ENCODE measurements at places on chromosomes 4 and X.

DNA sequence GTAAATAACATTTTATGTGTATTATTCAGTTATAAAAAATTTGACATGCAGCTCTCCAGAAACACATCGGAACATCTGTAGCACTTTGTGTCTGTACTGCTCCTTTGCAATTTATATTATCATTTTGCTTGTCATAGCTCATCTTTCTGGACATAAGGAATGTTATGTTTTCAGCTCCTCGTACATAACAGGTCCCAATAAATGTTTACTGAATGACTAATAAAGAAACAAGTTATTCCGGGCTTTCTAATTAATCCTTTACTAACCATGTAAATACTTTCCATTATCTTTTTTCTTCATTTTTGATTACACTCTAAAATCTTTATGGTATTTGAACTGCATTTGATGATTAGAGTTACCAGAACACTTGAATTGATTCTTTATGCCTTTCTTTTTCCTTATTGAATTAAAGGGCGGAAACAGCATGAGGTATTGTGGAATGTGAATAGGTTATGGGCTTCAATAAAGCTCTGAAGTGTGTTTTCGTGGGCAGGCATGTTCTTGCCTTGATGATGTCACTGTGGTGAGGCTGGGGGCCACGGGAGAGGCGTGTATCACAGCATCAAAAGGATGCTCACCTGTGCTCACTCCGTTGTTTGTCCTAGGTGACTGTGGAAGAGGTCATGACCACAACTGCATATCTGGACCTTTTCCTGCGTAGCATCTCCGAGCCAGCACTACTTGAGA lies 131.6 kb downstream of the GATB start:
- no peak for DNase-seq

GRCh38 chrX:37658343-37659030 lies 27.1 kb upstream of the XK start:
- no peak for DNase-seq

DNA sequence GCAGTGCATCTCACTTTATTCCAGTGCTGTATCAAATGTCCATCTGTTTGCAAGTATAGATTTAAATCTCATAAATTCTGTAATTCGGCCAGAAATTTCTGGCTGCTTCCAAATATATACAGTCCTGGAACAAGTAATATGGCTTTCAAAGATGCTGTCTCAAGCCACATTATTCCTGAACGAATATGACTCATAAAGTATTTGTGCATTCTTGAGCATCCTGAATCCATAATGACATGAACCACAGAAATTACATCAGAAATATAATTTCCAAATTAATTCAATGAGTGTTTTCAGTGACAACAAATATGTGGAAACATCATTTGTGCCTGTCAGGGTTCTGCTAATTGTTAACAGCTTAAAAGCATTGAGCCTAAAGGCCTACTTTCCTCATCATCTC lies 140.9 kb upstream of the HPGD start:
- no peak for DNase-seq

DNA sequence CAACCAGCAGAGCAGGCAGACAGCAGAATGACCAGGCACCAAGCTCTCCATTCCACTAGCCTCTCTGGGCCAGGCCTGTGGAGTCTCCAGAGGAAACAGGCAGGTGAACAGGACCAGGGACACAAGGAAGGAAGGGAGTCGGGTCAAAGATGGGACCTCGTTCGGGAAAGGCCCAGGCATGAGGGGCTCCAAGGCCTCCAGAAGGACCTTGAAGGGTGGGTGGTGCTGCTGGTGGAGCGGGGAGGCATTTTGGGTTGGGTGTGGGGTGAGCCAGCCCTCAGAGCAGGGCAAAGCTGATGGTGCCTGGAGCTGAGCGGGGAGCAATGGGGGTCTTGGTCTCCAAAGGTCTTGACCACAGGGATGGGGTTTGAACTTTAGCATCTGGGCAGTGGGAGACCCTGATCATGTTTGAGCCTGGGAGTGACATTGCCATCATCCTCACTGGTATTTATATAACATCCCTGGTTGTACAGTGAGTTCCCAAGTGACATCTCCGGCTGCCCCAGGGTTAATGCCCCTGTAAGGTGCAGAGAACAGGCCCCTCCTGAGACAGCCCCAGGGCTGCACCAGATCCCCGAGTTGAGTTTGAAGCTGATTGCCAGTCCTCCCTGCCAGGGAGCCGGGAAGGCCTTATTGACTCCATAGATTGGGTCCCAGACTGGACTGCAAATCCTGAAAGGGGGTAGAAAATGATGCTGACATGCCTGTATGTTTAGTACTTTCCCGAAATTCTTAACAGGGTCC lies 52.7 kb downstream of the PSAPL1 start:
- DNase-seq = no peak

GRCh38 chr4:161133586-161134276 lies 1030.1 kb downstream of the FSTL5 start:
- DNase-seq = no peak

GRCh38 chr4:116847616-116848015 lies 237.8 kb downstream of the TRAM1L1 start:
- DNase-seq = no peak

DNA sequence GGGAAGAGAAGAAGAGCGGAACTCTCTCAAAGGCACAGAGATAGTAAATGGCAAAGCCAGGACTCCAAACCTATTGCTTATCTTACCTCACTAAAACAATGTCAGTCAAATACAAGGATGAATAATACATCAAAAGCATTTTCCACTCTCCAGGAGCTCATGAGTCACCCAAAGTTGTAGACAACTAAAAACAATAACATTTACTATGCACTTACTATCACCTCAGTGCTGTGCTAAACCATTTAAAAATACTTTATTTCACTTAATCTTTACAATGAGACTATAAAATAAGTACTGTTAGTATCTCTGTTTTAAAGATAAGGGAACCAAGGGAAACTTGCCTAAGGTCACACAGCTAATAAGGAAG lies 163.2 kb upstream of the SPANXC start:
- no peak for DNase-seq

DNA sequence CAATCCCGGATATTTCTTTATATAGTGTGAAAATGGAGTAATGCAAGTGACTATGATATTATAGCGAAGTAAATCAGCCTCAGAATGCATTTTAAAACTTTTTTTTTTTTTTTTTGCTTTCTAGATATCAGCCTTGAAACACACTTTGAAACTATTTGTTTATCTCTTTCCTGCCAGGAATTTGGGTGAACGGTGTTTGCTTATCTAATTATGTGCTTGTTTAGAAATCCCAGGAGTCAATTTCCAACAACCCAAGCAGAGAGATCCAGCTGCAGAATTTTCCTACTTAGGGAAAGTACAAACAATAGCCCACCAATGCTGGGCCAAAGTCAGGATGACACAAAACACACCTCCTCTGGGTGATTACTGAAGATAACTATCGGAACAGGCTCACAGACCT lies 958.8 kb downstream of the PCDH18 start:
- no peak for DNase-seq

- peak; percentile 73 for DNase-seq
These were observed 52.8 kb downstream of the NPFFR2 start for GRCh38 chr4:72084587-72085011.

DNA sequence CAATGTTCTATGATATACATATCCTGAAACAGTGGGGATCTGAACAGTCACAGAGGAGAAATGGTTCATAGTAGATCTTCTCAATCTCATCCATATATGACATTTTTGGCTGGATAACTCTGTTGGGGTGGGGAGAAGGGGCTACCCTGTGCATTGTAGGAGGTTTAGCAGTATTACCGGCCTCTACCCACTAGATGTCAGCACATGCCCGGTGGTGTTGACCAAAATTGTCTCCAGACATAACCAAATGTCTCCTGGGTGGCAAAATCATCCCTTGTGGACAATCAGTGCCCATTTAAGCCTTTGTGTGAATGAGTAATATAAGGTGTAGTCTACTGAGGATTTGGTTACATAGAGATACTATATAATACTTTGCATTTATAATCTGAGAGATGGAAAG lies 89.9 kb downstream of the PLS3 start:
- peak; percentile 72 for DNase-seq

DNA sequence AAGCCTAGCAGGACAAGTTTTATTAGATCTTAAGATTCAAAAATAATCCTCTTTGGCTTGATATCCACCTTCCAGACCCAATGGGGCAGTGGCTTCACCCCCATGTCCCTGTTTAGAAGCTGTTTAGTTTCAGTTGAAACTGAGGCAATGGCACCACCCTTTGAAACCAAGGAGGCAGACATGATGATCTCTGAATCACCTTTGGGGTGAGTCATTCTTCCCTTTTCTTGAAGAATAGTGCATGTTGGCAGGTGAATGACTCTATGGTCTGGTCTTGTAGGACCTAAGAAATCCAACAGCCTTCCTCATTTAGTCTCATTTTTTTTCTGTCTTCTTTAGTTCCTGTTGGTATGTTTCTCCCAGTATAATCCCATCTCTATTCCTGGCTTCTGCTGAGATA lies 29.5 kb upstream of the BMP15 start:
- no peak for DNase-seq

DNA sequence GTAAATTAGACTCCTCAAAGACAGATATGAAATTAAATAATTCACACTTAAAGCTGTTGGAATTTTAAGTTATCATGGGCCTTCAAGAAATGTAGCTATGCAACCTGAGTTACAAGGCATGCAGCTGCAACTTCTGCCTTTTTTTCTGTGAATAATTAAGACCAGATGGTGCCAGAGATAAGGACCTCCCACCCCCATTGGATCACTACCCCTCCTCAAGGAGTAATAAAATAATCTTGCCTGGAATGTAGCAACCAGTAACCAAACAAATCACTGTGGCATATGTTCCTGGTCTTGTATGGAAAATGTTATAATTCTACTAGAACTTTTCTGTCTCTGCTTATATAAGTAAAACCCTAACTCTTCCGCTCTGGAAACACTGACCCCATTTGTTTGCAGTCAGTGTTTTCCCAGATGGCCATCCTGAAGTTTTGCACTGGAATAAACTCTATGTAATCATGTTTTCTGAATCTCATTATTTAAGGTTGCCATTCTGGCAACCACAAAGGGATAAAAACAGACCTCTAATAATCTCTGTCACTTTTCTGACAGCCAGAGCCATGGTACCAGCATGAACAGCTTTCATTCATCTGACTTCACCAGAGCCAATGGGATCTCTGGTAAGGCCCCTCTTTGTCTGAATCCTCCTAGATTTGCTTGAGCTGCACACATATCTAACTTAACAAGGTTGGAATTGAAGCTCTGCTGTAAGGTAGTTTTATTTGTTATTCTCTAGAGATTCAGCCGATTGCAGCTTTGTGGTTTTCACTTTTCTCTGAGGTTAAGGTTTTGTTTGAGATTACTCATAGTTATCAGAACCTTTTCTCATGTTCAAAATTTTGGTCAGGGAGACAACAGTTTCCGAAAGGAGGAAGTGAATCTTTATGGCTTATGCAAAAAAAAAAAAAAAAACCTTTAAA lies 274.6 kb downstream of the NAF1 start:
- DNase-seq = no peak

- peak; percentile 77 for DNase-seq
These were observed 74.4 kb downstream of the MTMR1 start for GRCh38 chrX:150767475-150768131.

- no peak for DNase-seq
These were observed 72.8 kb upstream of the MTNR1A start for GRCh38 chr4:186628058-186628711.

- no peak for DNase-seq
These were observed 639.0 kb downstream of the CENPC start for GRCh38 chr4:66906314-66906713.

DNA sequence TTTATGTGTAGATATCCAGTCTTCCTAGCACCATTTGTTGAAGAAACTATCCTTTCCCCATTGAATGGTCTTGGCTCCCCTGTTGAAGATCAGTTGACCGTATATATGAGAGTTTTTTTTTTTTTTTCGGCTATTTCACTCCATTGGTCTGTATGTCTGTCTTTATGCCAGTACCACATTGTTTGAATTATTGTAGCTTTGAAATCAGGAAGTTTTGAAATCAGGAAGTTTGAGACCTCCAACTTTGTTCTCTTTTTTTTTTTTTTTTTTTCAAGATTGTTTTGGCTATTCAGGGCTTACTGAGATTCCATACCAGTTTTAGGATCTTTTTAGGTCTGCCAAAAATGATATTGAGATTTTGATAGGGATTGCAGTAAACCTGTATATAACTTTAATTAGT lies 4.3 kb upstream of the SCD5 start:
- DNase-seq = no peak

DNA sequence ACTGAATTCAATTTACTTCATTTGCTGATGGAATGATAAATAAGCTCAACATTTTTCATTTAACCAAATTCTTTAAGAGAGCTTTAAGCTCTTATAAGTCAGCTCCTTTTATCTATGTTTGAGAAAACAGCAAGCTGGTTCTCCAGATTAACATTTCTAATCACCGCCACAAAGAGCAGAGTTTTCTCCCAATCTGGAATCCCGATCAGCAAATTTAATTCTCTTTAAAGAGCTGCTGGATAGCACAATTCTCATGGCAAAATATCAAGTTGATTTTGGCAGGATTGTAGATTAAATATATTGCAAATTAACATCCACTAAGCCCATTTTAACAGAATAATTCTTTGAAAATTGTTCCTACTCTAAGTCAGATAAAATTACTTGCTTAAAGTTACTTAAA lies 48.8 kb downstream of the RPS6KA3 start:
- no peak for DNase-seq

- DNase-seq = peak; percentile 60
These were observed 521.5 kb downstream of the BCOR start for GRCh38 chrX:39576041-39576872.

DNA sequence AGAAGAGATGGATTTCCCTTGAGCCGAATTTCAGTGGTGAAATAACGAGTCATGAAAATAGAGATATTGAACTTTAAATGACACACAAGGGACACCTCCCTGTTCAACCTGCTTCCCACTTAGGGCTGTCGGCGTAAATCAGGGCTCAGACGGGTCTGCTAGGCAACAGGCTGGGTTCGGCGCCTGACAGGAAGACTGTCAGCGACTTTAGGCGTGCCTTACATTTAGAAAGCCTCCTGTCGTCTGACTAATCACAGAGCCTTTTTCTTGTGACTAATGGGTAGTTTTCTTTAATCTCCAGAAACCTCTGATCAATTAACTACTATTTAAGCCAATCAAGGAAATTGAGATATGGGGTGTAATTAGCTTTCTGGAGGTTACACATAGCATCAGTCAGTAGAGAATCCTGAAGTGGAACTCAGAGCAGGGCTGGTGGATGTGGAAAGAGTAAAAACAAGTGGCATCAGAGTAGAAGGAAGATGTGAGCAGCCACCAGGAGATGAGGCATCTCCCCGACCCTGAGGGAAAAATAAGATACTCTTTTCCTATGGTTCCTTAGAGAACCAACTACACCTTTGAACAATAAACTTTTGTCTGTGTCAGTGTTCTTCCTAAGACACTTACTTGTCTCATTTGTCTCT lies 86.2 kb upstream of the HS3ST1 start:
- peak; percentile 84 for DNase-seq
